Umbilical cord (tissue), 2 donors: ENCODE measurements at places on chromosomes 12 and 14. TPM values are rescaled to one million over a fixed set of nuclear protein-coding genes. Genes with fewer than 3 reads are reported as not detected.

KRT2 gene
- 0.48 TPM for total RNA-seq

GLIPR1L1 gene
- not detected for total RNA-seq

DNA sequence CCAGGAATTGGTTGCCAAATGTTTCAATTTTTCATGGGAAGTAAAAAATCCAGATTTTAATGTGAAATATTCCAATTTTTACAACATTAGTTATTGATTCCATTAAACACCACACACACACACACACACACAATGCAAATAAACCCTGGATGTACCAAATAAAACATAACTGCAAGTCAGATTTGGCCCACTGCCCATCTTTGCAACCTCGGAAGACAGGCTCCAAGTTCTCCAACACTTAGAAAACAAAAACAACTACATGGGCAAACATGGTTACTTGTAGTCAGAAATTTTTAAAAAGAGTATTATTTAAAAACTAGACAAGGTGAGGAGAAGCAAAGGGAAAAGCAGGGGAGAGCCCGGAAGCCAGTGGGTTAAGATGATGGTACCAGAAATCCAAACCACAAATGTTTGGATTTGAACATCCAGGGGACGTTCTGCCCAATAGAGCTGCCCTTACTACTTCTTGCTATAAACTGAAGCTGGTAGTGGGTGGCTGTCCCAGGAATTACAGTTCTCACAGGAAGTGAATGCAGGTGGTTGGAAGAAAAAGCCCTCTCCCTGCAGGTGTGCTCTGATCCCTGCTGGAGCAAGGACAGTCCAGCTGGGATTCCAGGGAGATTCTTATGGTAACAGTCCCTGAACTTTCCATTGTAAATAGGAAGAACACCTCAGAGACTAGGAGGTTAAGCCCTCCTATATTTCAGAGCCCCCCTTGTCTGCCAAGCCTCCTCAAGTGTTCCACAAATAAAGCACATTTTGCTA, 111.7 kb downstream of the SLC25A21 start:
- DNase-seq: no peak

OVCH1 gene
- not detected for total RNA-seq

C3AR1 gene
- total RNA-seq: 9.6 TPM

GRCh38 chr12:103728323-103728722, 112.7 kb downstream of the NT5DC3 start:
- no peak for DNase-seq

DNA sequence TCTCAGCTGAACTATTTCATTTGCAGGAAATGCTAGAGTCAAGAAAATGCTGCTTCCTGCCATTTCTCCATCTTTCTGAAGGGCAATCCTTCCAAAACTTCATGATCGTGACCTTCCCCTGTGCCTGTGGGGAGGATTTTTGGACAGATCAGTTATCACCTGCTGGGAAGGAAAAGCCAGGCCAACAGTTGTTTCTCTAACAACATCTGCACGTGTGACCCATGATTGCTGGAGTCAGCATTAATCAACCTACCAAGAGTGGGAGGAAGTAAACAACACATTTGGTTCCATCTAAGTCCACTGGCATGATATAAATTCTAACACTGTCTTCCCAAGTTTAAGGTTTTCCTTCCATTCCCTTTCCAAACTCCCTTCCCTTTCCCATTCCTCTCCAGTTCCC, 172.7 kb downstream of the APAF1 start:
- DNase-seq: no peak

WIF1 gene
- 7.2 TPM for total RNA-seq

GRCh38 chr12:128592220-128592744, 231.5 kb downstream of the SLC15A4 start:
- DNase-seq: no peak

STYK1 gene
- 2.4 TPM for total RNA-seq

SIX6 gene
- 1.2 TPM for total RNA-seq

PCK2 gene
- total RNA-seq: 13.2 TPM

- DNase-seq: no peak
Measured at GRCh38 chr12:26807292-26807691, 25.7 kb downstream of the ITPR2 start.

GSG1 gene
- 1.2 TPM for total RNA-seq

GRCh38 chr12:93851257-93851671, 174.1 kb downstream of the CRADD start:
- DNase-seq: no peak

- peak; percentile 56 for DNase-seq
Measured at GRCh38 chr12:94588346-94588745, 62.0 kb downstream of the TMCC3 start.

GRCh38 chr12:2378835-2379330, 326.1 kb downstream of the CACNA1C start:
- DNase-seq: no peak

NANOG gene
- total RNA-seq: 0.24 TPM

DNA sequence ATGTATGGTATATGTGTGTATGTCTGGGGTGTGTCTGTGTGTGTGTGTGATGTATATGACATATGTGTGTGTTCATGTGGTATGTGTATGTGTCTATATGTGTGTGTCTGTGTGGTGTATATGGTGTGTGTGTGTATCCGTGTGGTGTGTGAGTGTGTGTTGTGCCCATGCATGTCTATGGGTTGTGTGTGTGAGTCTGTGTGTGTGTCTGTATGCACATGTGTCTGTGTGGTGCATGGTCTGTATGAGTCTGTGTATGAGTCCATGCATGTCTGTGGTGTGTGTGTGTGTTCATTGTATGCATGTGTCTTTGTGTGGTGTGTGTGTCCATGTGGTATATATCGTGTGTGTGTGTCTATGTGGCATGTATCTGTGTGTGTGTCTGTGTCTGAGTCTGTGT, 168.1 kb upstream of the GSC start:
- no peak for DNase-seq

DNA sequence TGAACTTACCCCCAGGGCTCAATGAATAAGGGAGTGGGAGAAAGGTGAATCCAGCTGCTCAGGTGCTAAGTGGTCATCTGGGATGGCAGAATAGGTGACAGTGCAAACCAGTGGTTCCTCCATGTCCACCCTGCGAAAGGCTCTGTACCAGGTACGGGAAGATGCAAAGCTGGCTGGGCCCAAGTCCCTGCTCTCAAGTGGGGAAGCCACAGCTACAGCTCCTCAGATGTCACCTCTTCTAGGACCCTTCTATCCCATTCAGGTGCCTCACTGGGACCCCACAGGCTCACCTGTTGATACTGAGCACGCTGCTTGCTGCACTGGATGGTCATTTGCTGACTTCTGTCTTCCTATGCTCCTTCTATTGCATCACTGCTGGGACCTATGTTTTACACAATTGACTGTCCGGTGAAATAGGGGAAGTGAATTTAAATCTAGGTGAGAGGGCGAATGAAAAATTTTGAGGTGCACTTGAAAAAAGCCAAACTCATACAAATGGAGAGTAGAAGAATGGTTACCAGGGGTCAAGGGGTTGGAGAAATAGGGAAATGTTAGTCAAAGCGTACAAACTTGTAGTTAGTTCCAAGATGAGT, 20.3 kb upstream of the PPP4R4 start:
- no peak for DNase-seq

PARP2 gene
- 11.3 TPM for total RNA-seq

OTOGL gene
- total RNA-seq: 3.1 TPM

DNA sequence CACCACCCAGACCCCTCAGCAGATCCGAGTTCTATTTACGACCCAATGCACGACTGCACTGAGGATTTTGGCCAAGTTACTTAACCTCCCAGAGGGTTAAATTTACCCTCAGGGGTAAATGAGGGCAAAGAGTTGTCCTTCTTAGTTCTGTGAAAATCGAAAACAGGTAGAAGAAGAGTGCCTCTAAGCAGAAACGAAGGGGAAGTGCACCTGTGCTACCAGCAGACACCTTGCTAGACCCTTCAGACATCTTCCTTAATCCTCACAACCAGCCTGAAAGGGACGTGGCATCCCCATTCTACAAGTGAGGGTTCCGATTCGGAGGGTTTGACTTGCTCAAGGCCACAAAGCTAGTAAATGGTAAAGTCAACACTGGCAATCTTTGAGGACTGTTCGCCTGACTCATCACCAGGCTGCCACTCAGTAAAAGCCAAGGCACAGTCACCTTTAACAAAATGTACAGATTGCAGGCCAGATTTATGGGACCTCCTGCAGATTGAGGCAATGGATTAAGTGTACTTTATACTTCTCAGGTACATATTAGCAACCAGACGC, 1.6 kb downstream of the GSG1 start:
- peak; percentile 26 for DNase-seq

OR11G2 gene
- not detected for total RNA-seq

GRCh38 chr14:71594821-71595220, 337.4 kb upstream of the RGS6 start:
- peak; percentile 95 for DNase-seq

DACT1 gene
- total RNA-seq: 50.8 TPM

KLRB1 gene
- total RNA-seq: not detected

DNA sequence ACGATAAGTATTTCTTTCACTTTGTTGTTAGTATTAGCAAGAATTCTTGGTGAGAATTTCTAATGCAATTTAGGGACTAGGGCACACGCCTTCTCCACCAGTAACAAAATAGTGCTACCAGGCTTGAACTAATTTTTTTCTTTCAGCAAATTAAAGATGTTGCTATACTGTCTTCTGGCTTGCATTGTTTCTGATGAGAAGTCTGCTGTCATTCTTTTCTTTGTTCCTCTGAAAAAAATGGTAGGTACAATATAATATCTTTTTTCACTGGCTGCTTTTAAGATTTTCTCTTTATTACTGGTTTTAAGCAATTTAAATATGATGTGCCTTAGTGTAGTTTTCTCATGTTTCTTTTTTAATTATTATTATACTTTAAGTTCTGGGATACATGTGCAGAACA, 171.2 kb downstream of the PCNX1 start:
- no peak for DNase-seq

DNA sequence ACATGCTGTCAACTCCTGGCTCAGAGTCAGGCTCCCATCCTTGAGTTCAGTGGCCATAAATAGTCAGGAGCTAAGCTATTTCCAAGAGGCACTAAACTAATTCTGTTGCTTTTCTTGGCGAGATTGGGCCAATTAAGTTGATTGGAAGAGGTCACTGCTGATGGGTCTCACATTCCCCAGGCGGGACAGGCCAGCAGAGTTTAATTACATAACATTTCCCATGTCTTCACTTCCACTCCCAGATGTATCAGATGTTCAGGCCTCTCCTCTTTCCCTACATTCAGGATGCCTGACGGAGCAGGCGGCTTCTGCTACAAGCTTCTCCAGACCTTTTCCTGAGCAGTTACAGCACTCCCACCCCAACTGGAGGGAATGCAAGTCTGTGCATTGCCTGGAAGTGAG, 5.3 kb downstream of the NTF3 start:
- no peak for DNase-seq

DNA sequence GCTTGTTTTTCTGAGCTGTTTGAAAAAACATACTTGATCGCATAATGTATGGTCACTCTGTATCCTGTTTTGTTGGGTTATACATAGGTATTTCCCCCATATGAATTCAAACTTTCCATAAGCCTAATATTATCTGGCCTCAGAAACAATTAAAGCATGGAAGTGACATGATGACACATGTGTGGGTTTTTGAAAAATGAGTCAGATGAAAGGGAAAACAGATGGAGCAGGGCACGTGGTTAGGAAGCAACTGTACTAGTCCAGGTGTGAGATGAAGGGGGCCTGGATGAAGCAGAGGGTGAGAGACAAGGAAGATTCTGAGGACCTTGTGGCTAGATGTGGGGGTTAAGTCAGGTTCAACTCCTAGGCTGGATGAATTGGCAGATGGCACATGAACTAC, 92.7 kb upstream of the DNM1L start:
- no peak for DNase-seq

KLHL33 gene
- 6.3 TPM for total RNA-seq

TDRD9 gene
- 0.96 TPM for total RNA-seq

- no peak for DNase-seq
Measured at GRCh38 chr12:106446419-106447092, 89.0 kb downstream of the POLR3B start.

CLEC4C gene
- not detected for total RNA-seq

- DNase-seq: no peak
Measured at GRCh38 chr14:67491741-67492507, 3.4 kb upstream of the TMEM229B start.

ATP2A2 gene
- 94.4 TPM for total RNA-seq

DNA sequence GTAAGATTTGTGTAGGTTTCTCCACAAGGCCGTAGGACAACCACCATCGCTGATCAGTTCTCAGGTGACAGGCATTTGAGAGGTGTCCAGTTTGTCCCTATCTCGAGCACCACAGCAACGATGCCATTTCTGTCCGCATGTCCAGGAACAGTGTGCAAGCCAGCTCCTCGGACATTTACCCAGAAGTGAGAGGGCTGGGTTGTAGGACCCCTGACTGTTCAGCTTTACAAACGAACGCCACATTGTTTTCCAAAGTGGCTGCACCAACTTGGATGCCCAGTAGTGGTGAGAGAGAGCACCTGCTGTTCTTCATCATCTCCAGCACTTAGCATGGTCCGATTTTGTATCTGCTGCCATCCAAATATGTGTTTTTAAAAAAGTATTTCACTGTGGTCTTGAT, 38.6 kb downstream of the CYP46A1 start:
- DNase-seq: no peak

APOF gene
- 2.2 TPM for total RNA-seq

- no peak for DNase-seq
Measured at GRCh38 chr12:22935090-22935489, 310.1 kb downstream of the ETNK1 start.
